Activated CD4-positive, alpha-beta T cell treated with anti-CD3 and anti-CD28 coated beads, Interleukin-2, Interleukin-6, amounts not matched to agents 100 ng/mL and 50 ng/mL, durations not matched to agents 16 hours and 8 hours (primary cell): ENCODE measurements at places on chromosomes 7 and 10.

- no peak for DNase-seq
These were observed 11.6 kb downstream of the CDNF start for GRCh38 chr10:14826076-14826829.

- DNase-seq, result no peak
These were observed 1079.0 kb downstream of the KCNMA1 start for GRCh38 chr10:76558586-76558985.

DNA sequence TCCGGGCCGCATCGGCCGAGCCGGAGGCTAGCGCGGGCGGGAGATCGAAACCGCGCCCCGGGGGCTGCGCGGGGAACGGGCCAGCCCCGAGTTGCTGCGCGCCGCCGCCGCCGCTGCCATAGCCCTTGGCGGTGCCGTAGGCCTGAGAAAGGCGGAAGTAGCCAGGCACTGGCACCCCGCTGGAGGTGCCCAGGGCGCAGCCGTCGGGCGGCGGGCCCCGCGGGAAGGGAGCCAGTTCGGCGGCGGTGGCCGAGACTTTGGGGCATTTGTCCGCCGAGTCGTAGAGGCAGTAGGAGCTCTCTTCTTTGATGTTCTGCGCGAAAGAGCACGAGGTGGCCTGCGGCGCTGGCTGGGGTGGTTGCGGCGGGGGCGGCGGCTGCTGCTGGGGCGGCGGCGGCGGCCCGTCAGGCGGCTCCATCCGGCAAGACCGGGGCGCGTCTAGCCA lies 587 bp downstream of the HOXA10 start:
- DNase-seq, result no peak

DNA sequence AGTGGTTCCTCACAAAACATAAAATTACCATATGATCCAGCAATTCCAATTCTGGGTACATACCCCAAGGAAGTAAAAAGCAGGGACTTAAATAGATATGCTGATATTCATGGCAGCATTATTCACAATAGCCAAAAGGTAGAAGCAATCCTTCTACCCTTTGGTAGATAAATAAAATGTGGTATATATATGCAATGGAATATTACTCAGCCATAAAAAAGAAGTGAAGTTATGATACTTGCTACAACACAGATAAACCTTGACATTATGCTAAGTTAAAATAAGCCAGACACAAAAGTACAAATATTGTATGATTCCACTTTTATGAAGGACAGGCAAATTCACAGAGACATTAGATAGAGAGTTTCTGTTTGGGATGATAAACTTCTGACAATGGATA lies 13.3 kb downstream of the JMJD1C start:
- DNase-seq, result no peak

DNA sequence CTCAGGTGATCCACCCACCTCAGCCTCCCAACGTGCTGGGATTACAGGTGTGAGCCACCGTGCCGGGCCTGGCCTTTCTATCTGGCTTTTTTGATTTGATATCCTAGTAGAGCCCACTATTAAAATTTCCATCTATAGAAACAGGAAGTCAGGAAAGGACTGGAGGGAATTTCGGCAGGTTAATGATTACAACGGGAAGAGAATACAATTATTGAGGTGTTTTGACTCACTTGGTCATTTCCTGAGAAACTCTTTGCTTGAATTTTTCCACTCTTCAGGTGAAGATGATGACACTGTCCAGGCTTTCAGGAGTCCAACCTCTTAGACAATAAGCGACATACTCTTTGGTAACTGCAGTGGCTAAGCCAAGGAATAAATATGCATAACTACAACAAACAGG lies 1.1 kb upstream of the MKLN1 start:
- DNase-seq, result no peak

DNA sequence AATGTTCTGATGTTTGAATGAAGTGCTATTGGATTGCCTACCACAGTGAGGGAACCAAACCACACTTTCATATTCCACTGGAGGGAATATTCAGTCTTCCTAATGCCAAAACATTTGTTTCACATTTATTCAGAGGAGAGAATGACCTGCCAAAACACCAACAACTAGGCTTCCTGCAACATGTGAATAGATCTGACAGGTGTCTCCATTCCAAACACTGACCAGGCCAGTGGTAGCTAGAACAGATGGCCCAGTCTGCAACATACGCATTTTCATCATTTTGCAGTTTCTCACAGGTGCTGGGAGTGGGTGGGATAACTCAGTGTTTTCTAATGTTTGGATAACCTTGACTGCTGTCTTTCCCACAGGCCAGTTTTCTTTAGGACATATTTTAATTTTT lies 110.0 kb downstream of the RELN start:
- DNase-seq, result no peak

DNA sequence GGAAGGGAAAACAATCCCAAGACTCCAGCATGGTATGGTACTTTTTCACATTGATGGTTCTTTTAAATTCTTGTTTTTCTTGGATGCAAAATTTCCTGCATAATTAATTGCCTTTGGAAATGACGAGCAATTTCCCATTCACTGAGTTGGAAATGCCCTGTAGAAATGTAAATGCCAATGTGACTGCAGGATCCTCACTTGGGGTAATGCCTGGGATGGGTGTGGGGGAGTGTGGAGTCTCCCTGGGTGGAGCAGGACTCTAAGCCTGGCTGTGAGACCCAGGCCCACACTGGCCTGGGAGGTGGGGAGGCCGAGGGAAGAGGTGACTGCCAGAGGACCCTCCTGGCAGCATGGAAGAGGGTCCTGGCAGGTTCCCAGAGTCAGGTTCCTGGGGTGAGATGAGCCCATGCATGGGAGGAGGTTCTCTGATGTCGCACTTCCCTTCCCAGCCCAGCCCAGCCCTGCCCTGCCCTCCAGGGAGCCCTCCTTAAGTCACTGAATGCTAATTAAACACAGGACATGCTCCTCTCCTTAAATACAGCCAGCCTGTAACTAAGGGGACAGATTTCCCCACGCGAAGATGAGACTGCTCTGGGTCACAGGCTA lies 157.9 kb downstream of the GFRA1 start:
- DNase-seq, result no peak

- no peak for DNase-seq
These were observed 34.0 kb downstream of the CDK6 start for GRCh38 chr7:92802406-92802805.
